GM12864 (cell line): ENCODE measurements at places on chromosomes 4 and X.

DNA sequence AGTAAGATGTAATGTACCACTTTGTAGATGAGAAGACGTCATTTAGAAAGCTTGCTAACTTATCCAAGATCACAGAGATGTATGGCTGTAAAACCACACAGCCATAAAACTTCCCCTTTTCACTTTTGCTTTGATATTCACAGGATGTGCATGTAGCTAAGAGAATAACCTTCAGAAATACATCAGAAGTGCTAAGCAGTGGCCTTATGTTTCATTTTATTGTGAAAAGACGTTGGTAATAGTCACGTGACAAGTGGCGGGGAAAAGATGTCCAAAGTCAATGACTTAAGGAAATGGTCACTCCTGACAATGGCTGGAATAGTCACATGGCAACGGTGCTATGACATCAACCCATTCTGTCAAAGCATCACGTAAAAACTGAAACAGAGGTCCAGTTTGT is 12.9 kb upstream of the WDR17 start:
- DNase-seq, result no peak

- no peak for DNase-seq
Measured at GRCh38 chrX:48823053-48823452, 3.3 kb upstream of the ERAS start.

DNA sequence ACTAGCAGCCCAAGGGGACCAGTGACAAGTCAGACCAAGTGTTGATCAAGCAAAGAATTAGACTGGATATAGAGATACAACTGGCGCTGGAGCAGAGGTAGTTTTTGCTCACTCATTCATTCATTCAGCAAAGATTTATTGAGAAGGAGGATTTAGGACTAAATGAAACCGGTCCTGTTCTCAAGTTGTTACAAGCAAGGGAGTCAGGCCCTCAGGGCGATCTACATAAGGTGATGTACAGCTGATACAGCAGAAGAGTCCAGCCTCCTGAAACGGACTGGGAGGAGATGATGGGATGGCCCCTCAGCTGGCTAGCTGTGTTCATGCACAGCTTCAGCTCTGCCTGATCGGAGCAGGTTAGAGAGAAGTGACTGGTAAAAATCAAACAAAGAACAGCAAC is 242.4 kb downstream of the FBXW7 start:
- DNase-seq, result no peak

DNA sequence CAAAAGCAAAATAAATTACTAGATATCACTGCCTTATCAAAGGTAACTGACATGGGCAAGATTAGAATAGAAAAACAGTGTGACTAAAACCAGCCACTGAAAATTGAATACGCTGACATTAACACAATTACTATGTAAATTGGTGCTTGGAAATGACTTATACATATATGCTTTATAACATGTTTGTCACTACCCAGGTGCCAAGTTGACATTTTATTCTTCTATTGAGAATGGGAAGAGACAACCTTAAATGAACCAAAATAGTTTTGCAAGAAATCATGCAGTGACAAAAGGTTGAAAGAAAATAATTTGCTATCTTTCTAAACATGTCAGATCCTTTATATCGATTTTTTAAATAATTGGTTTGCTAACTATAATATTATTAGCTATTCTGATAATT is 510.1 kb downstream of the GALNTL6 start:
- DNase-seq, result no peak

- DNase-seq, result no peak
Measured at GRCh38 chrX:150696866-150697265, 3.7 kb downstream of the MTMR1 start.

DNA sequence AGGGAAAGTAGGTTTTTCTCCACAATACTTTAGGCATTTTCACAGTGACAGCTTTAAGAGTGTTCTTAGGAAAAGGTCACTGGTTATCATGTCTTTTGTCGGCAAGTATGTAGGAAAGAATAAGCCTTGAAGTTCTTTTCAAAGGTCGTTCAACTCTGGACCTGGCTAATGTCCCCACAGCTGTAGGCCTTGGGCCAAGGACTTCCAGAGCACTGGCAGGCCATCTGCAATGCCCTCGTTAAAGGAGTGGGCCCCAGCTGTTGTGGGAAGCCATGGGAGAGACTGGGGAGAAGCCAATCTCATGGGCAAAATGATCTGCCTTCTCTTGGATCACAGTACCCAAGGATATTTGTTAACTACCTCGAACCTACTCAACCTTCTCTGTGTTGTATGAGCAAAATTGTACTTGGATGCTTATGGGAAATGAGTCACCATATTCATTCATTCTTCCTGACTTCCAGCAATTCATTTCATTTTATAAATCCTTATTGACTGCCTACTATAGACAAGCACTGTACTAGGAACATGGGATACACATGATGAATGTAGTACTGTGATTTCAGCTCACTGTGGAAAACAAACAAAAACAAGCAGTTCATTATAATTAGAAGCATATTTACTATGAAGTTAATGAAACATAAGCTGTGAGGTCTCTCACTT is 141.1 kb upstream of the KIT start:
- DNase-seq, result no peak

GRCh38 chr4:143555676-143556075 is 42.2 kb downstream of the SMARCA5 start:
- DNase-seq, result no peak

GRCh38 chr4:113406723-113407016 is 354.9 kb downstream of the CAMK2D start:
- no peak for DNase-seq

DNA sequence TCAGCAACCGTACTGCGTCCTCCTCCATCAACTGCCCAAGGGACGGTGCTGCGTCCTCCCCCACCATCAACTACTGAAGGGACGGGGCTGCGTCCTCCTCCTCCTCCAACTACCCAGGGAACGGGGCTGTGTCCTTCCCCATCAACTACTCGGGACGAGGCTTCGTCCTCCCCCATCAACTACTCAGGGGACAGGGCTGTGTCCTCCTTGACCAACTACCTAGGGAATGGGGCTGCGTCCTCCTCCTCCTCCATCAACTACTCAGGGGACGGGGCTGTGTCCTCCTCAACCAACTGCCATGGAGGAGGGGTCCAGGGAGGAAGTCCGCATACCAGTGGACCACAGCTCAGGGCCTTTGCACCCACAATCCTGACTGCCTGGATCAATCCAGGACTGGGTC is 24.4 kb downstream of the PPP2R3B start:
- no peak for DNase-seq

DNA sequence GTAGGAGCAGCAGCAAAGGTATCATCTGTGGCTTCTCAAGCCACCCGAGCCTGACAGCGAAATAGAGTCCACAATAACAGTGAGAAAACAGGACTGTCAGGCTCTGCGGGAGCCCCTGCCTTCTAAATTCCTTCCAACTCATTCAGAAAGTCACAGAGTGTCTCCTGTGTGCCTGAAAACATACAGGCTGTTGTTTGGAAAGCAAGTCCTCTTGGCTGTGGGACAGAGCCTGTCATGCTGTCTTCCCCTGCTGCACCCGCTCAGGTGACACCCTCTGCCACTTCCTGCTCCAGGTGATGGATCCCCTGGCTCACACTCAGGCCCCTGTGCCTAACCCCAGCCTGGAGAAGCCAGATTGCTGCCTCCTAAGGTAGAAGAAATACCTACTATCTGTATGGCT is 152.3 kb downstream of the RAB28 start:
- no peak for DNase-seq

DNA sequence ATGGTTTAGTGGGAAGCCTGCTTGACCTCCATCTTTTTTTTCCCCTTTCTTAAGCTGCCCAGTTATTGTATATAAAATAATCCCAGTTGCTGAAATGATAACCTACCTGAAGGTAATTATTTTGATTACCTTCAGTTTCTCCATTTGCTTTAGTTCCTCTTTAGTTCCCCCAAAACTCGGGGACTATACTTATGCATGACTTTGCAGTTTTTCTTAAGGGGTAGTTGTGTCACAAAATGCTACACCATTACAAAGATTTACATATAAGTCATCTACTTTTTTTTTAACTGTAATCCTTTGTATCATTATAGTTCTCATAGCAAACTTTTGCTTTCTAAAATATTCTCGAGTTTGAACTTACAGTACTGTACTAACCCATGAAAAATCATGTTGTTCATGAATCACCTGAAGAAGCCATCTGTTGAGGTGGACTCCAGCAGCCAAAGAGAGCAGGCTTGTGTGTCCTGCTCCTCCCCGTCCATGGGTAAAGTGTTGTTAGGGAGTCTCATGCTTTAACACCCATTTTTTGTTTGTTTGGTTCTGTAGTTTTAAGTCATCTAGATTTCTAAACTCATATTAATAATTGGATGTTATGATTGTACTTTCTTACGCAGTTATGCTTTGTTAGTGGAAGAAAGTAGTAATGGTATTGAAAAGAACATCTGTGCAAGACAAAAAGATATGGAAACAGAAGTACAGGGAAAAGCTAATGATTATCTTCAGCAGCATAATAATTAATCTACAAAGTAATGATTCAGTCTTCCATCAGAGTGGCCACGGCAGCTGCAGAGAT is 34.6 kb downstream of the HADH start:
- DNase-seq, result no peak

DNA sequence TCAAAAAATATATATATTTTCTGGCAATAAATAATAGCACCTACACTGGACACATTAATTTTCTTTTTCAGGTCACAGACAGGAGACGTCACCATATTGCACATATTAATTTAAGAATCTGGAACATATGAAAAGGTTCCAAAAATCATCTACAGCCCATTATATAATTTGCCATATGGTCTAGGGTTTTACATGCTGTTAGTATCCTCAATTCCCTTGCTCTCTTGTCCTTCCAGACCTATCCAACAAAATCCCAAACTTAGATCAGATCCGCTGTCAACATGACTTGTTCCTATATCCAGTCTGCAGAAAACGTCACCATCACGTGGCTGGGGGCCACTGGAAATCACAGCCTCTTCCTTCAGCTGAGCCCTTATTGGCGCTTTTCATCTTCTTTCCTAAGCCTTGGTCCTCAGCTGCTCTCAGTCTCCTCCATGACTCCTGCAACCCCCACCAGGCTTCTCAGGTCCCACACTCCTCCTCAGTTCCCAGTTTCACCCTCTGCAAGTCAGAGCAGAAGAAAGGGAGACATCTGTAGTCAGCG is 192.0 kb upstream of the GATB start:
- no peak for DNase-seq
